ENCODE measurements at places on chromosomes 6 and 20.

- DNase-seq: peak; percentile 44
These were observed 52.6 kb upstream of the SMIM29 start for GRCh38 chr6:34301408-34301807.

DNA sequence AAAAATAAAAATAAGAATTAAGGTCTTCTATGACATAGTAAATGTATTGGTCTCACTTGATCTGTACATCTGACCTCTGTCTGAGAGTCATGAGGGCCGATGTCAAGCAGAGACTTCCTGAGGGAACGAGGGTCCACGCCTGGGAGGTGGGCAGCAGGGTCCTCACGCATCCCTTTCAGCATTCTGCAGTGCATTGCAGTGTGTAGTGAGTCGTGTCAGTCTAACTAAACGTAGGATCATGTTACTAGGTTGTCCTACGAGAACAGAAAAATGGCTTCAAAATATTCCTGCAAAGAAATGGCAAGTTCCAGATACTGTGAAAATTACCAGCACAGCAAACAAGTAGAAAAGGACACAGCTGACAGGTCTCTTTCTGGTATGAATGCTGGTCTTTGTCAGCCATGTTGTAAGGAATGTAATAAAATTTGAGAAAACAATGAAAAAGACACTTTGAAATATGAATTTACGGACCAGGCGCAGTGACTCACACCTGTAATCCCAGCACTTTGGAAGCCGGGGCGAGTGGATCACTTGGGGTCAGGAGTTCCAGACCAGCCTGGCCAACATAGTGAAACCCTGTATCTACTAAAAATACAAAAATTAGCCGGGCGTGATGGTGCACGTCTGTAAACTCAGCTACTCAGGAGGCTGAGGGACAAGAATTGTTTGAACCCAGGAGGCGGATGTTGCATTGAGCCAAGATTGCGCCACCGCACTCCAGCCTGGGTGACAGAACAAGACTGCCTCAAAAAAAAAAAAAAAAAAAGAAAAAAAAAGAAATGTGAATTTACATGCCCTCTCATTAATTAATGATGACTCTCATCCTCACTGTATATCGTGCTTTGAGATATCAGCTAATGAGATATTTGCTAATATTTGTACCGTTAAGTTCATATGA is 2.4 kb upstream of the AHCY start:
- DNase-seq: no peak

- DNase-seq: no peak
These were observed 51.9 kb downstream of the L3MBTL3 start for GRCh38 chr6:130070326-130070725.

DNA sequence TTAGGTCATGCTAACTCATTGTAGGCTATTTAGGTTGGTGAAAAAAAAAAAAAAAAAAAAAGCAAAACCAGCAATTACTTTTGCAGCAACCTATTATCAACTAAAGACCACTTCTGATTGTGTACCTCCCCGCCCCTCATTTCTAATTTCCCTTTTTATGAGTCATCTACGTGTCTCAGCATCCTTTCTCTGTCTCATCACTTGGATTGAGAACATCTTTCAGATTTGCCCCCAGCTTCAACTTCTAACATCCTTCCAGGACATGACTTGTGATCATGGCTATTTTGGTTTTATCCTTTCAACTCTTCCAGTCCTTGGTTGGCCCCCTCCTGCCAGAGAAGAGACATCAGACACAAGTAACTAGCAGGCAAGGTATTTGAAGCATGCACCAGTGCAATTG is 156.7 kb upstream of the CCN2 start:
- DNase-seq: no peak

DNA sequence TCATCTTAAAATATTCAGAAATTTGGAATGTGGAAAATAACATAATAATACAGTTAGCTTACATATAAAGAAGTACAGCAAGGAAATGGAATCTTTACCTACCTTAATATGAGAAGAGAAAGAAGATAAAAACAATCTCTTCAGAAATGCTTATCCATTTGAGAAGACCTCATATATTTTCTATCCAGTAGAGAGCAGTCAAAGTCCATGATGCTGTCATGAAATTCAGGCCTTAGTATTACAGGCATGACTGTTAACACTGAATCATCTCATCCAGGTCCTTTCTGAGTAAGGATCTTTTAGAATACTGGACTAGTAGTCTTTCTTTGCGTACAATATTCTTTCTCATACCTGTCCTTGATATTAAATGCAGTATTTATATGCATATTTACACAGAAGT is 713.4 kb downstream of the CD109 start:
- peak; percentile 49 for DNase-seq

DNA sequence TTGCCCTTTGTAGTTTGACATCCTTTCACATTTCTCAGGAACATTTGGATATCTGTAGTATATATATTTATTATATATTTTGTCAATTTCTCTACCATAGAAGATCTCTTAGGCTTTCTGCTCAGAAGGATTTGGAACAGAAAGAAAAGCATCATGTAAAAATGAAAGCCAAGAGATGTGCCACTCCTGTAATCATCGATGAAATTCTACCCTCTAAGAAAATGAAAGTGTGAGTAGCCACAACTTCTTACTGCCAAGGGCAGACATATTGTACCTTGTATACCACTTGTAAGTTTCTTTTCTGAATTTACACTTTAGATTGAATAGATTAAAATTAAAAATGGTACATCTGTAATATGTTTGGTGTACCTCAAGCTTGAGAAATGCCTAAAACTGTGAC is 31.2 kb downstream of the TPX2 start:
- DNase-seq: no peak

GRCh38 chr6:14095437-14095836 is 22.1 kb upstream of the CD83 start:
- no peak for DNase-seq

GRCh38 chr6:119395192-119395591 is 45.6 kb upstream of the MAN1A1 start:
- DNase-seq: no peak

DNA sequence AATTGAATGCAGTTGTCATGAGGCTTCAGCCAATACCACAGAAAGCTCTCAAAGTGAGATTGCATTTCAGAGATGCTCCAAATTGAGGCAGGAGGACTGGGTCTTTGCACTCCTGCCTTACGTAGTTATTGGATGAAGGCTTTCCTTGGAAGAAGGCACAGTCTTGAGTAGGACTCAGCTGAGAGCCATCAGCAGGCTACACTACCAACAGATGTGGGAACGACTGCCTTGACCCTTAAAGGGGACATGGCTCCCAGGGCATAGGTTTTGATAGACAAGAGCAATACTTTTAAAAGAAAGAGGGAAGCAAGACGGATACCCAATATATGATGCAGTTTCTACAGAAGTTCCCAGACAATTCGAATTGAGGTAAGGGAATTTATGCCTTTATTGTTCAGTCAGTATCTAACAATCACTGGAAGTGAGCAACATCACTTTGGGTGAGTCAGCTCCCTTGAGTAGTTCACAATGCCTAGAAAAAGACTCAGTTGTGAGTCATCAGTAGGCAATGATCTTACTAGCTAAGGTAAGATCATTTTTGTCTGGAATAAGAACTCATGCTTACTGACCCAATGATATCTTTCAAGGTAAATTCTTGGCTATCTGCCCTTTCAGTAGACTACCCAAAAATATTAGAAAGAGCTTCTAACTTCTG is 390.8 kb downstream of the GJA1 start:
- peak; percentile 96 for DNase-seq

DNA sequence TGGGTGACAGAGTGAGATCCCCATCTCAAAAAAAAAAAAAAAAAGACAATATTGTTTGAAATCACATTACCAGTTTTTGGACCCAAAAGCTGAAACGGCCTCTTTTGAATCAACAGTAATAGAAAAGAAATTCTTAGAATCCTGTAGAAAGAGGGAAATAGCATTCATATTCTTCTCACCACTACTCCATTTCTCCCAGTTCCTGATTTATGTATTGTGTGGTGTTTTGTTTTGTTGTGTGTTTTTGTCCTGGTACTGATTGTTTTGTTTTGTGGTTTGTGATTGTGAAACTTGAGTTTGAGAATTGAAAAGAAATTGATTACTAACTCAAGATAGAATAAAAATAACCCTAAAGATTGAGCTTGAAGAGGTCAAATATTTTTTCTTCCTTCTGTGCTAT is 26.2 kb upstream of the EEF1A1 start:
- no peak for DNase-seq

- DNase-seq: no peak
These were observed 83.4 kb upstream of the FABP7 start for GRCh38 chr6:122696079-122696478.

- no peak for DNase-seq
These were observed 204.0 kb downstream of the DLL1 start for GRCh38 chr6:170086639-170087420.

GRCh38 chr20:7617797-7618196 is 322.5 kb downstream of the HAO1 start:
- peak; percentile 59 for DNase-seq

GRCh38 chr6:85390775-85391174 is 59.1 kb upstream of the NT5E start:
- no peak for DNase-seq

- no peak for DNase-seq
These were observed 178.9 kb upstream of the ARID1B start for GRCh38 chr6:156598071-156598854.

GRCh38 chr20:10523443-10523842 is 88.3 kb downstream of the SLX4IP start:
- DNase-seq: peak; percentile 60

DNA sequence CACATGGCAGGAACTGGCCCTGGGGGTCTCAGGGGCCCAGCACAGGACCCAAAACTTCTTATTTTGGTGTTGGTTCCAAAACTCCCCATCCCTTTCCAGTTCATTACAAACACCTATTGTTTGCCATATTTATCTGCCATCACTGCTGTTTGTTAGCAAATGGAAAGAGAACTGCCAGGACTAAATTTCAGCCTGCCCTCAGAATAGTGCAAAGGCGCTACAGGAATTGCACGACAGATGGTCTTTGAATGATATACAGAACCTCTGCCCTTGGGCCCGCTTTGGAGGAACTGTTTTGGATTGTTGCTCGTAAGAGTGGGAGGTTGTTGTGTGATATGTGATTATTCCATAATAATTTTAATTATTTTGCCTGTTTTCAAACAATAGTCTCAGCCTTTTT is 199.0 kb upstream of the FBXL4 start:
- DNase-seq: no peak

- no peak for DNase-seq
These were observed 109.1 kb upstream of the MLIP start for GRCh38 chr6:54002116-54002515.

GRCh38 chr6:32906539-32906938 is 34.3 kb downstream of the HLA-DMB start:
- no peak for DNase-seq

DNA sequence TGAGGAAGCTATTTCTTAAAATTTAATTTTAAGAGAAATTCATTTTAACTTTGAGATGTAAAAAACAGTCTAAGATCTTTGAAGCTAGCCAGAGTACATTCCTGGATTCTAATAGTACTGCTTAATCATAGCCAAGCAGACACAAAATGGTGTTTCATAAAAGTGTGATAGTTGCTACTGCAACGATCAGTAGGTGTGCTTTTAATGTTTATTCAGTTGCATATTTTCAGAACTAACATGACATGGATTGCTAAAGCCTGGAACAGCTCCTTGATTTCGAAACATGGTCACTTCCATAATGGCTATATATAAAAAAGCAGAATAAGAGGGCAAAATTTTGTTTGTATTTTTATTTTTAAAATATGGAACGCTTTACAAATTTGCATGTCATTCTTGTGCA is 35.5 kb downstream of the SESN1 start:
- peak; percentile 20 for DNase-seq

DNA sequence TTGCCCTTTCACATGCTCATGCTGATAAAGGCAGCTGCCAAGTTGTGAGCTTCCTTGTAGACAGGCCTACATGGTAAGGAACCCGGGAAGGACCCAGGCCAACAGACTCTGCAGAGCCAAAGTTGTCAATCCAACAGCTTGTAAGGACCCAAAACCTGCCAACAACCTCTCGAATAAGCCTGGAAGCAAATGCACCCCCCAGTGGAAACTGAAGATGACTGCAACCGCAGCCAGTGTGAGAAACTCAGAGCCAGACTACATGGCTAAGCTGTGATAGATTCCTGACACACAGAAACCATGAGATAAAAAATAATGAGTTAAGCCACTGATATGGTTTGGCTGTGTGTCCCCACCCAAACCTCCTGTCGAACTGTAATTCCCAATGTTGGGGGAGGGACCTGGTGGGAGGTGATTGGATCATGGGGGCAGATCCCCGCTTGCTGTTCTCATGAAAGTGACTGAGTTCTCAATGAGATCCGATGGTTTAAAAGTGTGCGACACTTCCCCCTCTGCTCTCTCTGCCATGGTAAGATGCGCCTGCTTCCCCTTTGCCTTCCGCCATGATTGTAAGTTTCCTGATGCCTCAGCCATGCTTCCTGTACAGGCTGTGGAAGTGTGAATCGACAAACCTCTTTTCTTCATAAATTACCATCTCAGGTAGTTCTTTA is 18.8 kb upstream of the CLPSL2 start:
- peak; percentile 51 for DNase-seq
